Hematopoietic multipotent progenitor cell treated with erythropoietin and hydrocortisone succinate and interleukin-3 and kit ligand, for 6 days (in vitro differentiated cells): ENCODE measurements at places on chromosomes 5 and 9.

- DNase-seq, result no peak
Observed at GRCh38 chr9:133822430-133823065, 84.4 kb upstream of the SARDH start.

- no peak for DNase-seq
Observed at GRCh38 chr9:106432631-106433030, 430.3 kb upstream of the ZNF462 start.

DNA sequence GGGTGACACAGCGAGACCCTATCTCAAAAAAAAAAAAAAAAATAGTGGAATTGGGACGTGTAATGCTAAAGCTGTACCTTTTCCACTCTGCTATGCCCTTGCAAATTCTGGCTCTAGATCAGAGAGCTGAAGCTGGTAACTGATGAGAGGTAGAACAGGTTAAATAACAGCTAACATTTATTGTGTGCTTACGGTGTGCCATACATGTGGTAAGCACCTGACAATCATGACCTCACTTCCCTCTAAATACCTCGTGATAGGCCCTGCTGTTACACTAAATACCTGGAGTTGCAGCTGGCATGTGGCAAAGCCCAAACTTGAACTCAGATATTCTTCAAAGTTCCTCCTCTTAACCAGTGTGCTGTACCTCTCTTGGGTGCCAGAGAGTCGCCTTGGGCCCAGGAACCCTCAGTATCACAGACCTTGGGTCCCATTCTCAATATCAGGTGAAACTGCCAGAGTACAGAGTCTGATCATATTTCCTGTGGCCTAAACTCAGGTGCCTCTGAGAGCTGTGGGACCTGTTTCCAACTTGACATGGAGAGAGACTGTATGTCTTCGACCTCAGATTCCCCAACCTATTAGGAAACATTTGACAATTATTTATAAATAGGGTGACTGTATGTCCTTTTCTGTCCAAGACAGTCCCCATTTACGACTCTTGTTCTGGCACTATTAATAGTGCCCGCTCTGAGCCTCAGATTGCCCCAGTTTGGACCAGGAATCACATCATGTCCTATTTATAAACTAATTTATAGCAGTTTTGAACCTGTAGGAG is 4.8 kb downstream of the ARL10 start:
- DNase-seq, result no peak

DNA sequence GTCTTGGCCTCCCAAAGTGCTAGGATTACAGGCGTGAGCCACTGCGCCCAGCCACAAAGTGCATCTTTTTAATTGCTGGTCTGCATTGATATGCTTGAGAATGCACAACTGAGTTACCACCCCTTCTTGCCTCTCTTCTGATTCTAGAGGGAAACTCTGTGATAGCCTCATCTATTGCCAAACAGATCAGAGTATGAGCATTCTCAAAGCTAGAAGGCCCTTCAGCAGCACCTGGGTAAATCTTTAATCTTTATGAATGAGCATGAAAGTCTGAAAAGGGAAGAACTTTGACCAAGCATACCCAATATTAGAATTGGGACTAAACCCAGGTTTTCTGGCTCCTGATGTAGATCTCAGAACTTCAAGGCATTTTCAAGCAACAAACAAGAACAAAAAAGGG is 298.3 kb upstream of the TNC start:
- DNase-seq, result no peak

GRCh38 chr9:114516913-114517312 is 11.6 kb upstream of the WHRN start:
- DNase-seq, result no peak

- no peak for DNase-seq
Observed at GRCh38 chr5:92222449-92222848, 839.3 kb upstream of the ARRDC3 start.

DNA sequence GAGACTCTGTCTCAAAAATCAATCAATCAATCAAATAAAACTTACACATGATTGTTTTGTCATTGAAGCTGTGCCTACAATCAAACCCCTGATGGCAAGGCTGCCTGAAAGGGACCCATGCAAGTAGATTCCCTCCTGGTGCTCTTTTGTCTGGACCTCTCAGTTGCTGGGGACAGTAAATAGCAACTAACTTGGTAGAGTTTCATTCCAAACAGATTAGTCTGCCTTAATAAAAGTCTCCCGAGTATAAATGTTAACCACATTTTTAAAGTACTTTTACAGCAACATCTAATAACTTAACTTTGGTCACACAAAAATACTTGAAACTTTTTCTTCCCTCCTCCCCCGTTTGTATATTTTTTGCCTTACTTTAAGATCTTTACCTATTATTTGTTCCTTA is 105.5 kb downstream of the FEM1C start:
- DNase-seq, result no peak

DNA sequence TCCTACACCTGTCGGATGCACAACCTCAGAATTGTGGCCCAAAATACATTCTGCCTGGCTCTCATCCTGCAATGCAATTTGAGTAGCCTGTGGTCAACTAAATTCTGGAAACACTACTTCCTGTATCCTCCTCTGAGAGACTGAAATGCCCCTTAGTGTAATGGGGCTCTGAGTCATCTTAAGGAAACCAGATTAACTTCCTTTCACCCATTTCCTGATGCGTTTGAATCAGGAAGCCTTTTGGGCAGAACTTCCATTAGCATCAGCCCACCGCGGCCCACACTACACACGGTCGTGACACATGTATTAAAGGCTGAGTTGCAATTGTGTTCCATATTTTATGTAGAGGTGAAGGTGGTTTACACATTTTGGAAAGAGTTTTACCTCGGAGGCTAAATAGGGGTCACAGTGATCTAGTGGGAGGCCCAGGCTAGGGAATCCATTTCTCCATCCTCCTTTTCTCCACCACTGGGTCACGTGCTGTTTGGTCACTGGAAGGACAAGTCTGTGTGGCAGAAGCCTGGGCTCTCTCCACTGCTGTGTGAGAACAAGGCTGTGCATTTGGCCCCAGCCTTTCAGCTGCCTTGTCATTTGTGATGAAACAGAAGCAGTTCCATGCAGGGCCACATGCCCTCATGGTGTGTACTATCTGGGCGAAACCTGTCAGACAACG is 55.9 kb downstream of the DAP start:
- DNase-seq, result peak; percentile 27

DNA sequence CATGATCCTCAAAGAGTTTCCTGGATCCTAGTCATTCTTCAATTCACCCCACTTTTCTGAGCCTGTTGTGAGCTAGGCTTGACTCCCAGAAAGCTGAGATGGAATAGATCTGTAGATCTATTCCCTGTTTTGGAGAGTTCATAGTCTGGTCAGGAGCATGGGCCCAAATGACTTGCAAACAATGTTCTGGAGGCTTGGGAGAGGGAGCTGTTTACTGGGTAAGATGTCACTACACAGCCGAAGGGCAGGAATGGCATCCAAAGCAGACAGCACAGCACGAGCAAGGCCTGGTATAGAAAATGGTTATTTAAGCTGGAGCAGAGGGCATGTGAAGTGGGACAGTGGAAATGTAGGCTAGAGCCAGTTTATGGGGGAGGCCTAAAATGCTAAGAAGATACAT is 152.5 kb upstream of the ALDH1B1 start:
- no peak for DNase-seq

GRCh38 chr9:29297592-29297991 is 1724.3 kb upstream of the C9orf72 start:
- peak; percentile 11 for DNase-seq

DNA sequence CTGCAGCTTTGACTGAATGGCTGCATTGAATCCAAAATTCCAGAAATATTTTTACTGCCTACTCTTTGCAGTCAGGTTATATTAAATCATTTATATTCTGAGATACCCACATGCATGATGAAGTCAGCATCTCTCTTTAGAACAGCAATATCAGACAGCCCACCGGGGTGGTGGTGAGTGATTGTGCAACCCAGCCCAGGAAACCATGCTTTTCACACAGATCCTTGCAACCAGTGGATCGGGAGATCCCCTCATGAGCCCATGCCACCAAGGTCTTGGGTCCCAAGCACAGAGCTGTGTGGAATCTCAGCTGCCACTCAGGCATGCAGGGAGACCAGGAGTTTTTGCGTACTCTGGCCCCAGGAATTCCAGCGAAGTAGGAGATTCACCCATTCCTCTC is 226.5 kb downstream of the DTWD2 start:
- DNase-seq, result no peak

- no peak for DNase-seq
Observed at GRCh38 chr5:176550275-176550831, 1.2 kb downstream of the CDHR2 start.

DNA sequence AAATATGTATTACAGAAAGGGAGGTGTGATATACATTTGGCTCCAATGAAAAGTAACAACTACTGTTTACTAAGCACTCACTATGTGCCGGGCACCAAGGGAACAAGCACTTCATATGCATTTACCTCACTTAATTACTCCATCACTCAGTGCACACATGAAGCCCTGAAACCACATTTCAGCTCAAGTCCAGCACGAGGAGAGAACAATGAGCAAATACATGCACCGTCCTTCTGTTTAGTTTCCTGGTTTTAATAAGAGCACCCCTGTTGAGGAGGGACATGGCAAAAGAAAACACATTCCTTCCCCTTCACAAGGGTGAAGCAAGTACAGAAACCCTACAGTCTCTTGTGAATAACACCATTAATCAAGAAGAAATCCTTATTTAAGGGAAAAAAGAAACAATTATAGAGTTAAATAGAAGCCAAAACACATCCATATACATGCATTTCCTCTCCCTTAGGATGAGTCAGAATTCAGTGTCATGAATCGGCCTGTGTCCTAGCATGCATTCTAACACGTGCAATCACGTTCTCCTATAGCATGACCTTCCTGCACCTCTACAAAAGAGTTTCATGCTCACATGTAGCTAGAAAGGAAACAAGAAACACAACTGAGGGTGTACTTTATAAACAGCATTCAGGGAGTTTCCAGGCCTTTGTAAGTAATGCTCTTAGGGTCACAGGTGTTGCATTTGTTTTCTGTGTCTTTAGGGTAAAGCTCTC is 411.6 kb downstream of the BNC2 start:
- no peak for DNase-seq

DNA sequence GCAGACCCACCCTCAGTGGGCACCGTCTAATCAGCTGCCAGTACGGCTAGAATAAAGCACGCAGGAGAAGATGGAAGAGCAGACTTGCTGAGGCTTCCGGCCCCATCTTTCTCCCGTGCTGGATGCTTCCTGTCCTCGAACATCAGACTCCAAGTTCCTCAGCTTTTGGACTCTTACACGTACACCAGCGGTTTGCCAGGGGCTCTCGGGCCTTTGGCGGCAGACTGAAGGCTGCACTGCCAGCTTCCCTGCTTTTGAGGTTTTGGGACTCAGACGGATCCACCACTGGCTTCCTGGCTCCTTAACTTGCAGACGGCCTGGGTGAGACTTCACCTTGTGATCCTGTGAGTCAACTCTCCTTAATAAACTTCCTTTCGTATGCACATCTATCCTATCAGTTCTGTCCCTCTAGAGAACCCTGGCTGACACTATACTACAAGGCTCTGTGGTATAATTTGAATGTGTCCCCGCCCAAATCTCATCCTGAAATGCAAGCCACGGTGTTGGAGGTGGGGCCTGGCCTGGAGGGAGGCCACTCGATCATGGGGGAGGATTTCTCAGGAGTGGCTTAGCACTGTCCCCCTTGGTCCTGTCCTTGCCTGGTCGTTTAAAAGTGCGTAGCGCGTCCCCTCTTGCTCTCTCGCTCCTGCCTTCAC is 31.1 kb upstream of the NRARP start:
- no peak for DNase-seq

DNA sequence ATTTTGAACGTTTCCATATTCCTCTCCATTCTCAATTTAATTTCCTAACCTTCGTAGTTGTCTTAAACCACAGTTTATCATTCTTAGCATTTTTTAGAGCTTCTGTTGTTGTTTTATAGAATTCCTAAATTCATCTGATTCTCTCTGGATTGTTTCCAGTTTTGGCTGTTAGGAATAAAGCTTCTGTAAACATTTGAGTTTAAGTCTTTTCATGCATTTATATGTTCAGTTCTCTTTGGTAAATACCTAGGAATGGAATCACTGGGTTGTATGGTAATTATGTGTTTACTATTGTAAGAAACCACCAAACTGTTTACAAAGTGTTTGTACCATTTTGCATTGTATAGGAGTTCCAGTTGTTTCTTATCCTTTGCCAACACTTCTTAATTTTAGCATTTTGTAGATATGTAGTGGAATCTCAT is 29.7 kb downstream of the GPR21 start:
- DNase-seq, result no peak

- DNase-seq, result no peak
Observed at GRCh38 chr5:127400539-127400938, 109.9 kb downstream of the MEGF10 start.

GRCh38 chr5:76874088-76874581 is 24.3 kb downstream of the S100Z start:
- peak; percentile 59 for DNase-seq

GRCh38 chr5:76590027-76590426 is 33.2 kb downstream of the F2RL2 start:
- no peak for DNase-seq

DNA sequence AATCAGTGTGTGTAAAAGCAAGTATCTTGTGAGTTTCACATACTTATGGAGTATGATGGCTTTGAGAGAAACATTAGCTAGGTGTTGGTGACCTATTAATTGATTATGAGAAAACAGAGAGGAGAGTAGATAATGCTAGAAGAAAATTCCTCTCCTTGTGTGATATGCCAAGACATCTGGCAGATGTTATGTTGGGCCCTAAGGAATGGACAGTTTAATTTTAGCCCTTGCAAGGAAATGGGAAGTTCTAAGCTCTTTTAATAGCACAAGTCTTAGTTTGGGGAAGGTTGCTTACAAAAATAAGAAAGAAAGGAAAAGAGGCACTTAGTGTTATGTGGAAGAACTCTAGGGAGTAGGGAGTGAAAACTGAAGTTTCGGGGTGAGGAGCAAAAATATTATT is 5.1 kb downstream of the ZNF462 start:
- no peak for DNase-seq

GRCh38 chr5:150317048-150318003 is 14.6 kb upstream of the ARSI start:
- no peak for DNase-seq

DNA sequence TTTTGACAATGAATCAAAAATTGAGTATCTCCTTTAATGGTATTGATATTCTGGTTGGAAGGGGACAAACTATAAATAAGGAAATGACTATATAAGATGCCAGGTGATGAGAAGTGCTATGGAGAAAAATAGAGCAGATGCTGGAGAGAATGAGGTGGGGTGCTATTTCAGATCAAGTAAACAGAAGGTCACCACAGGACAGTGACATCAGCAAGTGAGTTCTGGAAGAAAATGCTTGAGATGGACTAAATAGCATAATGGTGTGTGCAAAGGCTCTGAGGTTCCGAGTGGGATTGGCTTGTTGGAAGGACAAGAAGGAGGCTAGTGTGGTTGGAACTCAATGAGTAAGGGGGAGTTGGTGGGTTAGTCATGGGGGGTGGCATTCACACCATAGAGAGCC is 157.5 kb upstream of the SGCD start:
- DNase-seq, result no peak
